ENCODE measurements at places on chromosomes 2 and 18. TPM values are rescaled to one million over a fixed set of nuclear protein-coding genes. Genes with fewer than 3 reads are reported as not detected.

The MPP4 gene
- 3.4 TPM for total RNA-seq

The GLI2 gene
- 4.9 TPM for total RNA-seq

The CNGA3 gene
- total RNA-seq, result not detected

The CSRNP3 gene
- 3.9 TPM for total RNA-seq

The ASB18 gene
- not detected for total RNA-seq

The TRIB2 gene
- 16.1 TPM for total RNA-seq

The PCGF1 gene
- 16.4 TPM for total RNA-seq

The POTEC gene
- total RNA-seq, result not detected

The B4GALT6 gene
- total RNA-seq, result 3.9 TPM

The IL36B gene
- total RNA-seq, result not detected

The FABP1 gene
- total RNA-seq, result not detected

The UGT1A1 gene
- not detected for total RNA-seq

The FNDC4 gene
- 31.9 TPM for total RNA-seq

The AFF3 gene
- under 0.01 TPM for total RNA-seq

The SPATA3 gene
- not detected for total RNA-seq

The KLHL41 gene
- total RNA-seq, result 0.35 TPM

The PARD6G gene
- total RNA-seq, result 0.71 TPM

The DSG3 gene
- not detected for total RNA-seq

The WDCP gene
- total RNA-seq, result 11.7 TPM

The SPHKAP gene
- not detected for total RNA-seq
